ENCODE measurements at places on chromosomes 3 and 15.
A peak's percentile ranks its signal among the peaks of the same experiment; 100 is the strongest.

DNA sequence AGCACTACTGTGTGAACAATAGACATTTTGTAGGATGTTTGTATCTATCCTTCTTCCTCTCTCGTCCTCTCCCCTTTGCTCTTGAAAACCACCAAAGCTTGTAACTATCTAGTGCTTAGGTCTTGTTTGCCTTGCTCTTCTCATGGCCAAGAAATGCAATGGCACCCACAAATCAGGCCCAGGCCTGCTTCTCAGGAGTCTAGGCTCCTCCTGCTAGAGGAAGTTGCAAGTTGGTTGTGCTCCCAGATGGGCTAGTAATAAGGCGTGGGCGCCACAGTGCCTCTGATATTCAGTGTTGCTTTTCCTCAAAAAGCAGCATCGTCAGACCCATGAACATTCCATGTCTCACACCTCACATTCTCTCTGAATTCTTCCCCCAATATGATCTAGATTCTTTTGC lies 28.7 kb downstream of the ZNF385D start:
- DNase-seq = no peak

- no peak for DNase-seq
Observed at GRCh38 chr3:43247561-43248184, 38.7 kb upstream of the SNRK start.

DNA sequence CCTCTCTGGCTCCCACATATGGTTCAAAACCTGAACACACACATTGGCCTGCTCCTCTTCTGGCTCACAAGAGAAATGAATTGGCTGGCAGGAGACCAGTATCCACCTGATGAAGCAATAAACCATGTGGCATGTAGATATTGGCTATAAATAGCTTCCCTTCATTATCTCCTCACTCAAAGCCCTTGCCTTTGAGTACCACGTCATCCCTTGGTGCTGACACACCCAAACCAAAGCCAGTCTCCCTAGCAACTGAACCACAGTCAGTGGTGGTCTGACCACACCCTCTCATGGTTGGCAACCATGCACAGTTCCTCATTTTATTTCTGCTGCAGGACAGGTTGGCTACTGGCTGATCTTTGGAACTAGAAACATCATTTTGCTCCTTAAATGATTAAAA lies 98.8 kb downstream of the ZNF621 start:
- peak; percentile 6 for DNase-seq

- no peak for DNase-seq
Observed at GRCh38 chr15:63668601-63669000, 71.4 kb downstream of the FBXL22 start.

DNA sequence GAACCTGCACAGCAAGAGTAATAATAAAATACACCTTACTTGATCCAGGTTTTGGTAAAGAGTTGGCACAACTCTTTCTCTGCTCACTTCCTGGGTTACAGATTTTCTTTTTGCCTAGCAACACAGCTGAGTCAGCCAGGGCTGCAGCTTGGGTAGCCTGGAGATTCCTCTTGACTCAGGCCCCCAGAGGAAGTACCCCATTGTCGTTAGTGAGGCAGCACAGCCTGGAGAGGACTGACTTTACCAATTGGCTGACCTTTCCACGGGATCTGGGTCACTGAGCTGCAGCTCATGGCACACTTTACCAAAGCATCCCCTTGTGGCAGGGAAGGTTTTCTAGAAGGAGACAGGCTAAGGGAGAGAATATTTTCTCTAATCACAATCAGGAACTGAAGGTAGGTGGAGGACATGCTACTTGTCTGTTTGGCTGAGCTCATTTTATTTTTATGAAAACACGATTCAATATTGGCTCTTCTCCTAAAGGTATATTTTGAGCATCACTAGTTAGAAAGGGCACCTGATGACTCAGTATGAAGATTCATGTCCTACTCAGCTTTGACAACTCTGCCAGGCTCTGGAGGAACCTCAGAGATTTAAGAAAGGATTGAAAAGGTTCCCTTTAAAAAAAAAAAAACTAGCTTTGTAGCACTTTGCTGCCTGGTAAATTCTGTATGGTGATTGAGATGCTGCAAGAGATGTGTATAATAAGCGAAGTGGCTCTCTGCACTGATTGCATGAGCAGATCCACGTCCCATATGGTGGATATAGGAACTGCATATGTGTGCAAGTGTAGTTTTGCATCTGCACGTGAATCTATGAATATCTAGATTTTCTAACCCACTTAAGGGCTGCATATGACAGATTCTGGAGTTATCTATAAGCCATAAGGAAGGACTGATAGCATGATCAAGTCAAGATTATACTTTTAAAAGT lies 124.8 kb downstream of the CHDH start:
- no peak for DNase-seq

DNA sequence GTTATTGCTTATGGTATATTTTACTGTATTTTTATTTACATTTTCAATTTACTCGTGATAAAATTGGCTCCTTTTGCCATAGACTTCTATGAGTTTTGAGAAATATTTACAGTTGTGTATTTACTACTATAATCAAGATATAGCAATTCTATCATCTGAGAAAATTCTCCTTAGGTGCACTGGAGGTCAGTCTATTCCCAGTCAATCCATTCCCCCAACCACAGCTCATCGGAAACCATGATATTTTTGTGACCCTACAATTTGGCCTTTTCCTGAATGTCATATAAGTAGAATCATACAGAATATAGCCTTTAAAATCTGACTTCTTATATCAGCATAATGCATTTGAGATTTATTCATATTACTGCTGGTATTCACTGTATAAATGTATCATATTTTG lies 114.7 kb upstream of the LRTM1 start:
- no peak for DNase-seq

DNA sequence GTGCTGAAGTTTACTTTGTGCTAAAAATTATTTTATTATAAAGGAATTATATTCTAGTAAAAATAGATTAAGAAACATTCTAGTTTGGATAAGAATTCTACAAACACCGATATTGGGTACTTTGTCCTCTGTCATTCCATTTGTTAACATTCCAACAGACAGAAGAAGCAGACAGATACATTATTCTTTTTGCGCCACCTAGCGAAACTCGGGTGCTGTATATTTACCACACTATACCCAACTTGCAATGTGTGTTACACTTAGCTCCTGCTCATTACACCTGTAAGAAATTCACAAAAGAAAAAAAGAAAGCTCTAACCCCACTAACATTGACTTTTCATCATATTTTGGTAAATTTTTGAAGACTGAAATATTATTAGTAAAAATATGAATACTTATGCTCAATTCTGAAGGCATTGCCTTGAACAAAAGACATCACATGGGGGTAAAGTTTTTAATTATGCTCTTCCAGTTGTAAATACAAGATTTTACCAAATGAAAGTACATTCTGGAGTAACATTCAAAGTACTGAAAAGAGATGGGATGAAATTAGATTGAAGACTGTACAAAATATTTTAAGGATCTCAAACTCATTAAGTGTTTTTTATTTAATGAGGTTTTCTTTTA lies 136.5 kb upstream of the MLF1 start:
- DNase-seq = peak; percentile 3
